ENCODE measurements at places on chromosomes 6 and 20. TPM values are rescaled to one million over a fixed set of nuclear protein-coding genes. Genes with fewer than 3 reads are reported as not detected.

DNA sequence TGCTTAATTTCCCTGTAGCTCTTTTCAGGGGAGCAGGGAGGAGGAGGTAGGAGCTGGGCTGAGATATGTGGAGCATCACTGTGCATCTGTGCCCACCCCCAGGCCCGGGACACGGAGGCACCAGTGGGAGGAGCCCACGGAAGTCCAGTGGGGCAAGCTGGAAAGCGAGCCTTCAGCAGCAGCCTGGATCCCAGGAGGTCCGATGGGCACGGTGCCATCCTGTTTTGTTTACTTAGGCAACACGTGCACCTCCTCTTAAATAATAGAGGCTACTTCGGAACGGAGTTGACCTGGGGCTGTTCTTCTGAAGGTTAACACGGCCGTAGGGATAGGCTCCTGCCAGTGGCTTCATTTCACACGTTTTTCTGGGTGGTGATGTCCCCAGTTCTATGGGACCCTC is 51.6 kb downstream of the CDH4 start:
- no peak for DNase-seq

NEURL2 gene
- 11.5 TPM for total RNA-seq

- DNase-seq, result no peak
These were observed 187.0 kb downstream of the MTFR2 start for GRCh38 chr6:136063096-136063495.

GRCh38 chr6:5305968-5306626 is 44.8 kb downstream of the FARS2 start:
- no peak for DNase-seq

DNA sequence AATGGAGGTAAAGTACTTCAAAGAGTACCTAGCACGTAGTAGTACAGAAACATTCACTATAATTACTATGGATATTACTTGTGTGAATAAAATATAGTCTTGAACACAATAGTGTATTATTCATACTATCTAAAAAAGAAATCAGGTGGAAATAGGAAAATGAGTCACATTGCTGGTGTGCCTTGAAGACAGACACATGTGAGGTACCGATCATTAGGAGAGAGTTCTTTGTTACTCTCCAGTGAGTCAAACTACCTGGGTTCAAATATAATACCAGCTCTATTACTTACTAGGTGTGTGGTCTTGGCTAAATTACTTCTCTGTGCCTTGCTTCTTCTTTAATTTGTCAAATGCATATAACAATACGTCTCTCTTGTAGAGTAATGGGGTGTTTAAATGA is 50.8 kb upstream of the BEND6 start:
- no peak for DNase-seq

TRIM15 gene
- total RNA-seq, result 1.1 TPM

SYNCRIP gene
- 64.6 TPM for total RNA-seq

- DNase-seq, result peak; percentile 90
These were observed at the start of gene NECAB3 for GRCh38 chr20:33674294-33675135. Gene NECAB3 (minus strand): TSS chr20:33674428. CDS start chr20:33674352, 76 bp downstream.

DNA sequence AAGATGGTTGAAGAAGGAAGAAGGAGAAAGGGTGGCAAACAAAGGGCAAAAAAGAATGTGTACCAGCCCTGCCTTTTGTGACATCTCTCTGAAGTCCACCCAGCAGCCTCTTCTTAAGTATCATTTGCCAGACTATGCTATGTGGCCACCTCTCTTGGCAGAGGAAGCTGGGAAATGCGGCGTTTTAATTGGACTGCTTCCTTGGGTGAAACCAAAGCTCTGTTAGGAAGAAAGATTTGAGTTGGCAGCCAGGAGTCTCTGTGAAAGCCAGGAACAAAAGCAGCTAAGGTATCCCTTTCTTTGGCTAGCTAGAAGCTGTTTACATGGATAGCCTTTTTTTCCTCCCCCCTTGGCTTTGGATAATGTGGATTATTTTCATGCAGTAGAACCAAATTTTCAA is 67.5 kb upstream of the GTSF1L start:
- DNase-seq, result no peak

- DNase-seq, result no peak
These were observed 50.1 kb upstream of the E2F3 start for GRCh38 chr6:20351534-20351933.

GRCh38 chr6:10310826-10311225 is 104.0 kb downstream of the TFAP2A start:
- no peak for DNase-seq

- DNase-seq, result no peak
These were observed 24.9 kb downstream of the TTLL2 start for GRCh38 chr6:167349631-167350274.

- DNase-seq, result no peak
These were observed 433.9 kb upstream of the MAP3K7 start for GRCh38 chr6:91020744-91021143.

- no peak for DNase-seq
These were observed 97.8 kb upstream of the OGFRL1 start for GRCh38 chr6:71190809-71191208.

SCRT2 gene
- not detected for total RNA-seq

DNA sequence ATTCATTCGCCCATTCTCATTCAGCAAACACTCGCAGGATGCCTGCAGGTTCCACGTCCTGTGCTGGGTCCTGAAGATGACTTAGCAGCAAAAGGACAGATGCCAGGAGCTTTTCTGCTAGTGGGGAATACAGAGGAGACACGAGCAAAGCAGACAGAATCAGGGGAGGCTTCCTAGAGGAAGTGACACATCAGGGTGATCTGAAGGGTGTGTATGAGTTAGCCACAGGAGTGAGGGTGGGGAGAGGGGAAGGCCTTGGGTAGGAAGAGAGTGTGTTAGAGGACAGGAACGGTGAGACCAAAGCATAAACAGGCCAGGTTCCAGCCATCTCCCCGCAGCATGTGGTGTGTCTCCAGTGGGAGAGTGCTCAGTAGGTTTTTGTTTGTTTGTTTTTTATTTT is 73.4 kb upstream of the GTSF1L start:
- no peak for DNase-seq

DNA sequence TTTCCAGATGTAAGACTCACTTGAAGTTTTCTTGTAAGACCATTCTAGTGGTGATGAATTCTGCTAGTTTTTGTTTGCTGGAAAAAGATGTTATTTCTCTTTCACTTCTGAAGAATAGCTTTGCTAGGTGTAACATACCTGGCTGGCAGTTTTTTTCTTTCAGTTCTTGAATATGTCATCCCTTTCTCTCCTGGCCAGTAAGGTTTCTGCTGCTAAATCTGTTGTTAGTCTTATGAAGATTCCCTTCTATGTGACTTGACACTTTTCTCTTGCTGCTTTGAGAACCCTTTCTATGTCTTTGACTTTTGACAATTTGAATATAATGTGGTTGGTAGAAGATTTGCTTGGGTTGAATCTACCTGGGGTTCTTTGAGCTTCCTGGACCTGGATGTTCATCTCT is 314.7 kb upstream of the NOX3 start:
- DNase-seq, result no peak

- DNase-seq, result no peak
These were observed 45.0 kb upstream of the KIF25 start for GRCh38 chr6:167952512-167952859.

ANKEF1 gene
- 11.0 TPM for total RNA-seq

RARS2 gene
- total RNA-seq, result 29.6 TPM

- DNase-seq, result no peak
These were observed 1.2 kb downstream of the SRSF12 start for GRCh38 chr6:89116702-89117101.

TRAPPC3L gene
- total RNA-seq, result not detected

DNA sequence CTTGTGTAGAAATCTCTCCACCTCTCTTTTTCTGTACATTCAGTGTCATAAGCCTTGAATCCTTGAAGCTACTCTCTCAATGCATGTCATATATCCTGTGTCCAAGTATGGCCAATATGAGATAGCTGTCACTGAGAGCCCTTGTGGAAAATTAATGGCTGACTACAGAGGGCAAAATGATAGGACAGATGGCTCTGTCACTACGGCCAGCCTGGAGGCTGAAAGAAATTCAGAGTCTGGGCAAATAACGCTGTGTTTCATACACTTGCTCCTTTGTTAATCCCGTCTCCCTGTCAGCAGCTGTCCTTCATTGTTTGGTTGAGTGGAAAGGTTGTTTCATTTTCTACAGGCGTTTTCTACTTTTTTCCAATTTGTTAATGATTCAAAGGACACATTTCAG is 70.4 kb upstream of the VGLL2 start:
- no peak for DNase-seq

- no peak for DNase-seq
These were observed 151.2 kb downstream of the RFX6 start for GRCh38 chr6:117028256-117028655.

GRCh38 chr20:10404023-10404628 is 29.9 kb downstream of the MKKS start:
- no peak for DNase-seq

DNA sequence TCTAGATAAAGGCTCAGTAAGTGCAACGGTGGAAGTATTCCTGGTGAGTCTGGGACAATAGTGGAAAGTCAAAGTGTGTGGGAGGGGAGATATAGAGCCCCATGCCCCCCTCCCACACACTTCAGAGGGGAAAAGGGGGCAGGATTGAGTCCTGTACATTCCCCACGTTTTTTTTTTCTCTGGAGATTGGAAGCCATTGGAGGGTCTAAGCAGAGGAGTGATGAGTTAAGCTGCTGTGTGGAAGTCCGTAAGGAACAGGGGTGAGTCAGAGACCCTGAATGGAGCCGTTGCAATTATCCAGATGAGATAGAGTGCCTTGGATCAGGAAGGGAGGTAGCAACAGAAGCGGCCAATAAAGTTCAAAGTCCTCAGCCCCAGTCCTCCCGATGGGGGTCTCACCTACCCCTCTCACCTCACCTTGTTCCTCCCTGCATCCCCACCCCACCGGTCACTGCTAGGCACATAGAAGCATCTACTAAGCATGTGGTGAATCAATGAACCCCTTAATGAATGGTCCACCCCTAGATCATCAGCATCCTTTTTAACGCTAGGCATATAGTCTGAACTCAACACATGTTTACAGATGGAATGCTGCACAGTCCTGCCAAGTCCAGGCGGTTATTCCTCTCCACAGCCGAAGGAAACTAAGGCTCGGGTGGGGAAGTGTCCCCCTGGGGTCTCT is 662 bp upstream of the SLC9A8 start:
- DNase-seq, result no peak

ISM1 gene
- 21.8 TPM for total RNA-seq

- no peak for DNase-seq
These were observed 39.5 kb upstream of the ENPP5 start for GRCh38 chr6:46210294-46210693.

- no peak for DNase-seq
These were observed 15.5 kb upstream of the TPBG start for GRCh38 chr6:82348130-82348529.

DNA sequence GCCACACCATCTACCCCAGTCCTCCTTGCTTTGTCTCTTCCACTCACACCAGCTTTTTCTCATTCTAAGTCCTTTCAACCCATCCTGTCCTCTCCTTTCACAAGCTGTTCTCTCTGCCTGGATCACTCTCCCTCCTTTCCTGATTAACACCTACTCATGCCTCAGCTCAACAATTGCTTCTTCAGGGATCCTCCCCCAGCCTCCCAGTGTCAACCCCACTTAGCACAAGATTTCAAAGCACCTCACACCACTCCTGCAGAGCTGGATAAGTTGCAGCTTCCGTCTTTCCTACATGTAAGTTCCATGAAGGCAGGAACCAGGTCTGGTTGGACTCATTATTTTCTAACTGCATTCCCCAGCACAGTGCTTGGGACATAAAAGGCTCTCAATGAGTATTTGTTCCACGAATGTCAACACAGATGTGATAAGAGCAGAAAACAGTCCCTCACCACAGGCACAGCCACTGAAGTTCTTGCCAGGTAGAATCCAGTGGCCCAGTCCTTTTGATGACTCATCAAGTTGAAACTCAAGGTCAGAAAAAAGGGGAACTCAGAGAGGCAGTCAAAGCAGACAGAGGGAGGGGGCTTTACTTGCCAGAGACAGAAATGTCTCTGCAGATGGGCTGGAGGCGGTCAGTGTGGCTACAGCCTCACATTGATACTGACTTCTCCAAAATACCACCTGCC is 193.4 kb upstream of the PRDM1 start:
- DNase-seq, result no peak

DNA sequence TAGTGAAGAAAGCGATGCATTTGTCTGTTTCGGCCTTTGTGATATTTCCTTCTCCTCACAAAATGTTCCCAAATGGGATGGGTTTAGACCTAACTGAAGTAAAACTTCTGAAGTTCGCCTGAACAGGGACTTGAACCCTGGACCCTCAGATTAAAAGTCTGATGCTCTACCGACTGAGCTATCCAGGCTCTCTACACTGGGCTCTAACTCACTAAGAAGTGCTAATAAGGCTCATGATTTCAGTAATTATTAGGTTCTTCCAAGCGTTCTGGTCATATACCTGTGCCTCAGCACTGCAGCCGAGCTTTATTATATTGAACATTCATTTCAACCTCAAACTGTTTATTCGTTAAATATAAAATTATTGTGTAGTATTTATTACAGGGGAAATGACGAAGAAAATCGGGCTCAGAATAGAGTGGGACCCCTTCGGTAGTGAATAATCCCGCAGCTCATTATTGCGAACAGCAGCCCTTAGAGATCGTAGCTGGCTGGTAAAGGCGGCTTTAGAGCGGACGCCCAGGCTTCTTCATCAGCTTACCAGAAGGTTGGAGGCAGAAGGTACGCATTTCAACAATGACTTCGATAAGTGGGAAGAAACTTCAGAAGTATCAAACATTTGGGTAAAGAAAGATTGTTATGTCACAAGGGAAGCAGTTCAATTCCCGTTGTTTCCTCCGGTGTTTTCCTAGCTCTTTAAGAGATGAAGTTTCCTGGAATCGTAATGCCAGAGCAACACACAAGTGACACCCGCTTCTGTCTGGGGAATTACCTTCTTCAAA is 119.0 kb upstream of the ZNF184 start:
- DNase-seq, result no peak

- no peak for DNase-seq
These were observed 76.7 kb downstream of the PSMB1 start for GRCh38 chr6:170476360-170476759.

CDH26 gene
- total RNA-seq, result 1.9 TPM

PDYN gene
- total RNA-seq, result not detected

GRCh38 chr20:1034415-1034789 is 32.3 kb upstream of the RSPO4 start:
- DNase-seq, result no peak

BPIFA1 gene
- total RNA-seq, result not detected

DNA sequence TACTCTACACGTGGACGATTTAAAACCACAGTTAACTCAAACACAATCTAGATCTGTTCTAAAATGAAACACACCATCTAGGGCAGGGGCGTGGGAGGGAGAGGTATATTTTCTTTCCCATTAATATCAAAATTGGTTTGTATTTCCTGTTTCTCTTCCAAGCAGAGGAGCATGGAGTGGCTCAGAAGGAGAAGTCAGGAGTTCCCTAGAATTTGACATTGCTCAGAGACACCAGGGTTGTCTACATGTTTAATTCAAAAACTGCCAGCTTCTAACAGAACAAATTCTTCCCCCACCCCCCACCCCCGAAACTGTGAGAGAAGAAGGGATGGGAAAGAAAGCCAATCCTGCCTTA is 2.3 kb downstream of the PREX1 start:
- no peak for DNase-seq

- DNase-seq, result no peak
These were observed 568.4 kb downstream of the NKAIN2 start for GRCh38 chr6:124371974-124372475.

GRCh38 chr6:100512203-100512862 is 47.6 kb upstream of the SIM1 start:
- DNase-seq, result no peak

Data from suprapubic skin (tissue), 4 donors.